ENCODE measurements at places on chromosomes 16 and 17. TPM values are rescaled to one million over a fixed set of nuclear protein-coding genes. Genes with fewer than 3 reads are reported as not detected.

GRCh38 chr17:76539631-76540271 is at the start of gene PRCD:
TSS of gene PRCD (plus strand) at chr17:76540044. CDS start at chr17:76540142, 98 bp downstream.
- DNase-seq = no peak

DNA sequence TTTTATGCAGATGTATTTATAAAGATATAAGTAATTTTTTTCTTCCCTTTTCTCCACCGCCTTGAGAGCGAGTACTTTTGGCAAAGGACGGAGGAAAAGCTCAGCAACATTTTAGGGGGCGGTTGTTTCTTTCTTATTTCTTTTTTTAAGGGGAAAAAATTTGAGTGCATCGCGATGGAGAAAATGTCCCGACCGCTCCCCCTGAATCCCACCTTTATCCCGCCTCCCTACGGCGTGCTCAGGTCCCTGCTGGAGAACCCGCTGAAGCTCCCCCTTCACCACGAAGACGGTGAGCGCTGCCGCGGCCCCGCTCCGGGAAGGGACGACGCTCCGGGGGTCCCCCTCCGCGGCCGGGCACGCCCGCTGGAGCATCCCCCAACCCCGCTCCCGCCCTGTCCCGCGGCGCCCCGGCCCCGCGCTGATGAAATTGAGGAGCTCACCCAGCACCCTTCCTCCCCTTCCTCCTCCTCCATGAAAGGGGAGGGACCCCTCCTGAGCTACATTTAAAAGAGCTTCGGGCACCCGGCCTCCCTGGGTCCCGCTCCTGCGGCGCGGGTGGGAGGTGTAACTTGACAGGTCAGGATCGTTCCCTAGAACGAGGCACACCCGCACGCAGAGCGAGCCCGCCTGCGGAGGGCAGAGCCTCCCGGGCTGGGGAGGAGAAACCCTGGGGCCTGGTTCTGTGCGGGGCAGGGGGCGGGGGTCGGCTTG is 706 bp downstream of the HLF start:
- no peak for DNase-seq

DNA sequence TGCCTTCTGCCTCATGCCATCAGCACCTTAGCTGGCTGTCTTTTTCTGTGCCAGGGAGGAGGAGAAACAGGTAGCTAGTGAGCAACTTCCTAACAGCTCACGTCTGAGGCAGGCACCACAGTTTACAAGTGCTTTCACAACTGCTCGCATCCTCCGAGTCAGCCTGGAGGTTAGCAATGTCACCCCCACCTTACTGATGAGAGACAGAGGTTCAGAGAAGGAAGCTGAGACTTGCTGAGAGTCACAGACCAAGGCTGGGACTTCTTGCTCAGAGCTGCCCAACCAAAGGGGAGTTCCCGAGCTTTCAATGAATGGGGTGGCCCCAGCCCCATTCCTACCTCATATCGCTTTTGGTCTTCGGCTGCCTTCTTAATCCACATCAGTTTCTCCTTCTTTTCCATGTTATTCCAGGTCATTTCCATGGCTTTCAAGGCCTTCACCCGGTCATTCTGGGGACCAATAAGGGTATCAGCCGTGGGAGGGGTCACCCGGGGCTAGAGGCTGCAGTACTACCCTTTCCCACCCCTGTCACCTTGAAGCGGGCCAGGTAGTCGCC is 9.6 kb downstream of the UBTF start:
- no peak for DNase-seq

The SUPT4H1 gene
- 41.9 TPM for total RNA-seq

The SARM1 gene
- total RNA-seq = 3.1 TPM

DNA sequence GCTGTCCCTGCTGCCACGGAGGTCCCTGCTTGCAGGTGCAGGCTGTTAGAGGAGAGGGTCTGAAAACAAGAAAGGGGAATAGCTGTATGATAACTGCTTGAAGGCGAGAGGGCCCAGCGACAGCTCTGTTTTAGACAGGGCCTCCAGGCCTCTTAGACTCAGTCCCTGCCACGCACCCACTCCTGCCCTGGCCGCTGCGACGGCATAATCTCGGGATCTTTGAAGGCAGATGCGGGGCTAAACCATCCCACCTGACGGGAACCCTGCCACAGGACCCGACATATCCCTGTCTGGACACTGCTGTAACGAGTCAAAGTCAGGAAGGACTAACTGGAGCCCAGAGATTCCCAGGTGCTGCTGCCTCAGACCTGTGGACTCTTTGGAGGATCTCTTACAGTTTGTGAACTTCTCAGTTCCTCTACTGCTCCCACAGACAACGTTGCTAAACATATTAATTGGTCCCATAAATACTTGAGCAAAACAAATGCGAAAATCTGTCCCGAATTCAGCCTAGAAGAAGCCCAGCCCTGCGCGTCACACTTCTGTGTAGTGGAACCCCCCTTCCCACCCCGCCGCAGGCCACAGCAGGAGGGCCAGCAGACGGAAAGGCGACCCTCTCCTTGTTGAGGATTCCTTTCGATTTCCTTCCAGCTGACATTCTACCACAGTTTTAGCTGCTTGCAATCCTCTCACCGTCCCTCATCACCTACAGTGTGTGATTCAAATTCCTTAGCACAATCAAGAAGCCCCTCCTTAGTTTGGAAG is 998 bp upstream of the TMEM11 start:
- DNase-seq = peak; percentile 35
